ENCODE measurements at places on chromosomes 3 and 15. TPM values are rescaled to one million over a fixed set of nuclear protein-coding genes. Genes with fewer than 3 reads are reported as not detected.

Gene PLXNB1
- 238 TPM for polyA plus RNA-seq

Gene LRRC2
- polyA plus RNA-seq = 2.4 TPM

Gene CHMP2B
- polyA plus RNA-seq = 54.3 TPM

Gene ACP3
- 105 TPM for polyA plus RNA-seq

Gene DUOXA2
- not detected for polyA plus RNA-seq

Gene TAGLN3
- 1.5 TPM for polyA plus RNA-seq

- peak; percentile 93 for DNase-seq
Measured at GRCh38 chr3:4978204-4978965, 852 bp upstream of the BHLHE40 start.

DNA sequence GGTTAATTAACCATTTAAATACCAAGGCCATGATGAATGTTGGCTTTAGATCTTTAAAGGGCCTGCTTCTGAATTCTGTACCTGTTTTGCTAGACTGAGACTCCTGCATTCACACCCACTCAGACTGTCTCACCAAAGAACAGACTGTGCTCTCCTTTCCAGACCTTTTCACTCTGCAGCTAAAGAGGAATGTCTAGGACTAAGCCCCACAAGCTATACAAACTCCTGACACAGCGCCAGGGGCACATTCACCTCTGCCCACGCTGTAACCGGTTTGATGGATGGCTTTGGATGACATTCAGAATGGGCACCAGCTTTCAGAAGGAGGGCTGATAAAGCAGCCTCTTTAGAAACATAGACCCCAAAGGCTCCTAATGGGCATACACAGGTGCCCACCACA lies 200.1 kb downstream of the KCNMB2 start:
- no peak for DNase-seq

DNA sequence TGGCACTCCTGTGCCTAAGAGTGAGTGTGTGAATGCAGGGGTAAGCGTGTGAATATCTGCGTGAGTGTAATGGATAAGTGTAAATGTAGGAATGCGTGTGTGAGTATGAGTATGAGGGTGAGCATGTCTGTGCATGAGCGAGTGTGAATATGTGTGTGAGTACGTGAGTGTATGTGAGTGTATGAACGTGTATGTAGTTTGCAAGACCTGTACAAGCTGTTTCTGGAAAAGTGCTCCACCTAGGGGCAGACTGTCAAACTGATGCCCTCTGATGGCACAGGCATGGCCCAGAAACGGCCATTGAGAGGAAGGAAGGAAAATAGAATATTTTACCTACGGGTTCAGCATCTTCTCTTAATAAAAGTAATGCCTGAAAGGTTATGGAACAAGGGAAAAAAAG lies 24.4 kb upstream of the FRMD4B start:
- DNase-seq = peak; percentile 71

- no peak for DNase-seq
Measured at GRCh38 chr15:95498961-95499360, 831.5 kb upstream of the NR2F2 start.

GRCh38 chr15:39213385-39213840 lies 367.5 kb upstream of the THBS1 start:
- no peak for DNase-seq

DNA sequence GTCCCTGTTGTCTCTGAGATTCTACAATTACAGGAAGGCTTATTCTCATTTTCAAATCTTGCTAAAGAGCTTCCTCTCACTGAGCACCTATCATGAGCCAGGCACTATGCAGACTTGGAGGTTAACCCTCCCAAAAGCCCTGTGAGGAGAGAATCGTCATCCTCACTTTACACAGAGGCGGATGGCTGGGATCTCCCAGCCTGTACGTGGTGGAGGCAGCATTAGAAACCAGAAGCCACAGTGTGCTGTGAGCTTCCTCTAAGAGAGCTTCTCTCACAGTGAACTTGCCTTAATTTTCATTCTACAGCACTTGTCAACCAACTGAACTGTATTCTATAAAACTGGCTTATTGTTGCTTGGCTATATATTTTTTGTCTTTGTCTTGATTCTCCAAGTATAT lies 6.1 kb upstream of the DGKG start:
- DNase-seq = no peak
